Stimulated activated CD4-positive, alpha-beta T cell treated with anti-CD3 and anti-CD28 coated beads, Interleukin-15, amount 100 ng/mL, for 1 hour (primary cell): ENCODE measurements at places on chromosomes 1 and 21.
A peak's percentile ranks its signal among the peaks of the same experiment; 100 is the strongest.

GRCh38 chr1:56495538-56495937 lies 83.8 kb downstream of the PLPP3 start:
- DNase-seq: no peak

- no peak for DNase-seq
Observed at GRCh38 chr1:44907893-44908292, 64.8 kb upstream of the PTCH2 start.

- DNase-seq: no peak
Observed at GRCh38 chr1:18176619-18177018, 69.0 kb downstream of the IGSF21 start.

- DNase-seq: no peak
Observed at GRCh38 chr1:96588416-96588995, 133.1 kb upstream of the PTBP2 start.

DNA sequence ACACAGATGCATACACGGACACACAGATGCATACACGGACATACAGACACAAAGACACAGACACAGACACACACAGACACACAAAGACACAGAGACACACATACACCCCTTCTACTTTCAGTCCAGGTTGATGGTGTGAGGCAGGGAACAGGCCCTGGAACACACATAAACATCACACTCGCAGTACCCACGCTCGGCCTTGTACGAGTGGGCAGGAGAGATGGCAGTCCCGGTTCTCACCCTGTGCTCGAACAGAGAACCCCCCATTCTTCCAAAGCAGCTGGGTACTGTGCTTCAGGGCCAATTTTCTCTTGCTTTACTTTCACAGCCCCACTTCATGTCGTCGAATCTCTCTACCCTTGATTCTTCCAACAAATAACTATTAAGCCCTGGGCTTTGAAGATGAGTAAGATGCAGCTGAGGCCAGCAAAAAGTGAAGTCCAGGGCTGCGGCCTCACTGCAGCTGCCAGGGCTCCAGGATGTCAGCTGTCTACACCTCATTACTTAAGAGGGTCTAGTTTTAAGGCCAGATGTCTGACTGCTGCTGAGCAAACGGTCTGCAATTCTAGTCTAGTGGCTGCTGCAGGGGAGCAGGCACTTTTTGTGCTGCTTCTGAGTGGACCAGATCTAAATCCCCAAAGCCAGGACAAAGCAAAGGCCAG lies 90.1 kb downstream of the PGBD5 start:
- DNase-seq: no peak

DNA sequence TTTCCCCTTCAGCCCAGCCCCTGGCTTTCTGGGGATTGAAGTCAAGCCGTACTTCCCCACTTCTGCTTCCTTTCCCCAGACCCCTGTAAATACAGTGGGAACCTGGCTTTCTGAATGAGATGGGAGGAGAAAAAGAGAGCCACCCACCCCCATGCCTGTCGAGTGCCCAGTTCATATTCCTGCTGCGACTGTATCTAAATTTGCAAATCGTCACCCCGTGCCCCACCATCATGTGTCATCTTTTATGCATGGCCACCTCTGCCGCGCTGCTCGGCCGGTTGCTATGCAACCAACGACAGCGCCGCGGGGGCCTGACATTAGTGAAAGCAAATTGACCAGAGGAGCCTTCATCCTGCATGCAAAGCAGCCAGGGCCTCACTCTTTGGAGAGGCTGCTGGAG lies 143.0 kb downstream of the ELAVL4 start:
- no peak for DNase-seq

GRCh38 chr1:2589431-2590232 lies 3.1 kb downstream of the PRXL2B start:
- DNase-seq: no peak

GRCh38 chr1:53112861-53113260 lies 29.6 kb downstream of the SLC1A7 start:
- no peak for DNase-seq

GRCh38 chr1:115423776-115424175 lies 85.7 kb upstream of the NGF start:
- DNase-seq: no peak

- DNase-seq: peak; percentile 37
Observed at GRCh38 chr1:42784946-42785693, at the start of gene TMEM269. TMEM269 (plus strand) TSS chr1:42784991; CDS start chr1:42789894, 4,903 bp downstream.

DNA sequence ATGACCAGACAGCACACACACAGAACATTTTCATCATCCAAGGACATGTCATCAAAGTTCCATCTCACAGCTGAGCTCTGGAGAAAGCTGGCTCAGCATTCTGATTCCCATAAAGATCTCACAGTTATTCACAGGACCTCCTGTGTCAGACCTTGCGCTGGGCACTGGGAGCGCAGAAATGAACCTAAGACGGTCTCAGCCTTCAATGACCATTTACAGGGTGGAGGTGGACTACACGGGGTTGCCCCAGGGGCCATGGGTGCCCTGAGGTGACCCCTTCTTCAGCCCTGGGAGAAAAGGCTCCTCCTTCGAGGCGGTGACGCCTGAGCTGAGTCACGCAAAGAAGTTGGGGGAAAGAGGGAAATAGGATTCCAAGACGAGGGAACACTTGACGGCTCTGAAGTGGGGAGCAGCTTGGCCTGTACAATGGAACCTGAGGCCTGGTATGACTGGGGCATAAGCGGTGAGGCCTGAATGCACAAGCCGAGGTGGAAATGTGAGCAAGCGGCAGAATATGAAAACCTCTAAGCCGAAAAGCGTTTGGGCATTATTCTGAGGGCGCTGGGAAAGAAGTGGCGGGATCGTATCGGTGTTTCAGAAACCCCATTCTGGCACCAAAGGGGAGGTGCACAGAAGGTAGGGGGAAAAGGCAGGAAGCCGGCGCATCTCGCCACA lies 797 bp downstream of the CC2D1B start:
- no peak for DNase-seq

DNA sequence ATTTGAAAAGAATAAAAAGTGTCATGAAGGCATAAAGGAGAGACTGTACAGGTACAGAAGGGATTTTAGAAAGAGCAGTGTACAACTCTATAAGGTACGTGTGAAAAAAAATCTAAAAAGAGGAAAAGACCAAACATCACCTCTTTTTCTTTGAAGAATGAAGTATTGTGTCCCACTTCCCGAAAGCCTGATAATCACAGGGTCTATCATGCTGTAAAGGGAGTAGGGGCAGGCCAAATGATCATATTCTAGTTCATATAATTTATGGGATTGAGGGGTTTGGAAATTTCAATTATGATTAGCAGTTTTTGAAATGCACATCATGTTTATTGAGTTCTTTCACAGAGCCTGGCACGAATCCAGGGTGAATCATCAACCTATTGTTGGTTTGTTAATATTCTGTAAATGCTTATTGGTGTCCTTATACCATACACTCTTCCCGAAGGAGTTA lies 910 bp upstream of the RERE start:
- no peak for DNase-seq

DNA sequence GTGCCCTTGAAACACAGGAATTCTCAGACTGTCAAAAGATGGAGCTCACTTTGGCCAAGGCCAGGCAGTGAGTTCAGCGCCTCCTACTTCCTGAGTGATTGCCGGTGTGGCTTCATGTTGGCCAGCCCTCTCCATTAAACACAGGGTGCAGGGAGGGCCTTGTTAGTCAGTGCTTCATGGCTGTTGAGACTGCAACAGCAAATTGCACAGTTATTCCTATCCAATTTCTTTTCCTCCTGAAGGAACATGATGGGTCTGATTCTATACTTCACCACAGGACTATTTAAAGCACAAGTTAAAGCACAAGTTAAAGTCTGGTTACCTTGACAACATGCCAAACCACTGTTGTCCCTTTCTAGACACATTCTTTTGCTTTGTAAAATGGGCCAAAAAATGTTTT lies 156.6 kb downstream of the SIPA1L2 start:
- DNase-seq: no peak

DNA sequence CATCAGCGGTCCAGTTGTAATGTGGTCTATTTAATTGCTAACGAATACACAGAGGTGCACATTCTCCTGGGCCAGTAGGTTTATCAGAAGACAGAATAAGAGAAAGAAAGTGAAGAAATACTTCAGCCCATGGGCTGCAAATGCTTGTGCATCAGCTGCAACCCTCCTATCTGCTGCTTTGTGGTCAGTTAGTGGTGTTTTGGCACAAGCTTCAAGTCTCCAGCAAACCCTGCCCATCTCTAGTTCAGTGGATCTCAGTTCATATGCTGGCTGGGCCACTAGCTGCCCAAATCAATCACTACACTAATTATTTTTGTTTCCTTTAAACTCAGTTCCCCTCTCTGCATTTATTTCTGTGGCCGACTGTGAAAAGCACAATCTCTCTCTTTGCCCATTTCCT lies 124.2 kb downstream of the KCNJ6 start:
- DNase-seq: no peak

DNA sequence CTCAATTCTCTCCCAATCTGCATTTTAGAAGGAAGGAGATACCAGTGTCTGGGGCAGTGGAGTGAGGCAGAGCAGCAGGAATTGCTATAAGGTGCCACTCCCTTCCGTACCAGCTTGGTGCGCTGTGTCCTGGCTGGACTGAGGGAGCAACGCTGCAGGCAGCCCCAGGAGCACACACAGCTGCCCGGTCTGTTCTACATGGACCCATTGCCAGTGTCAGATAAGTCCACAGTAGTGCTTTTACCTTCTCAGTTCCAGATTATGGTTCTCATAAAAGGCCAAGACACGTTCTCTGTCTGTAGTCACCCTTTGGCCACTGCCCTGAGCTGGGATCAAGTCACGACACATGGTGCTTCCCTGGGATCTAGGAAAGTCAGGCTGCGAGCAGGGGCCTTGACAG lies 44.1 kb upstream of the BARHL2 start:
- DNase-seq: no peak

DNA sequence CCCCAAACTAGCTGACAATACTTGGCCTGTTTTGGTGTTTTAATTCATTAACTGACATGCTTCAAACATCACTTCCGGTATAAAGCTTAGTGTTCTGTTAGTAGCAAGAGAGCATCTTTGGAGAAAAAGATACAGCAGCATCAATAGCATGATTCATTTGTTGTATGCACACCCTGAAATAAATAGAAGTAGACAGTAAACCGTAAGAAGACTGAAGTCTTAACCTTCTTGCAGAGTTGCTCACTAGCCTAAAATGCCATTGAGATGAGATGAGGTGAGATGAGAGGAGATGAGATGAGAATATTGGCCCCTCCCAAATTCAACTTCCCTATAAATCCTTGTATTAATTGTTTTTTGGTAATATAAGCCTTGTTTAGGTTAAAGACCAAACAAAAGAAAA lies 108.8 kb downstream of the TNFSF18 start:
- no peak for DNase-seq

- no peak for DNase-seq
Observed at GRCh38 chr1:10935724-10936123, 76.7 kb upstream of the TARDBP start.

- DNase-seq: no peak
Observed at GRCh38 chr1:17070163-17070525, 16.3 kb upstream of the SDHB start.

GRCh38 chr1:206563367-206564207 lies 48.7 kb downstream of the EIF2D start:
- DNase-seq: no peak
